Epithelial cell of prostate (primary cell): ENCODE measurements at places on chromosomes 1 and 21.
A peak's percentile ranks its signal among the peaks of the same experiment; 100 is the strongest.

DNA sequence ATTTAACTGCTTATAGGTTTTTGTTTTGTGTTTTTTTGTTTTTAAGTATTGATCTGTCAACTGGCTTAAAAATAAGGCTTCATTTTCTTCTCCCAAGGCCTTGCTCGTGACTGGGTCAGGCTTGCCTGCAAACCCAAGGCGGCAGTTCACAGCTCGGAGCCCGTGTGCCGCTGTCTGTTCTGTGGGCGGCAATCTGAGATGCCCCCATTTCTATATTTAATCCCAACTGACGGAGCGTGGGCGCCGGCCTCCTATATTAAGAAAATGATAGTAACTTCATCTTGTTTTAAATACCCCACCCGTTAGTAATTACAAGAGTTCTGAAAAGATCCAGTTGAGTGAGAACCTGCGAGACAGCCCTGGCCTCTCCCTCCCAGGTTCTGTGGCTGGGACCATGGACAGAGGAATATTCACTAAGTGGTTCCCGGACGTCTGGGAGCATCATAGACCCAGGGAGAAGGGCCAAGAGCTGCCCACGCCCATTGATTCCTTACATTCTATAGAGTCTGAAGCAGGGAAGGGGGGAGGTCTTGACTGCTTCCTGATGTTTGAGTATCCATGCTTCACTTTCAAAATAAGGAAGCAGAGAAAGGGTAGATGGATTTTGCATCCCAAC, 42.6 kb upstream of the GPR153 start:
- DNase-seq, result no peak

- no peak for DNase-seq
Observed at GRCh38 chr1:217861658-217862057, 230.5 kb downstream of the SPATA17 start.

DNA sequence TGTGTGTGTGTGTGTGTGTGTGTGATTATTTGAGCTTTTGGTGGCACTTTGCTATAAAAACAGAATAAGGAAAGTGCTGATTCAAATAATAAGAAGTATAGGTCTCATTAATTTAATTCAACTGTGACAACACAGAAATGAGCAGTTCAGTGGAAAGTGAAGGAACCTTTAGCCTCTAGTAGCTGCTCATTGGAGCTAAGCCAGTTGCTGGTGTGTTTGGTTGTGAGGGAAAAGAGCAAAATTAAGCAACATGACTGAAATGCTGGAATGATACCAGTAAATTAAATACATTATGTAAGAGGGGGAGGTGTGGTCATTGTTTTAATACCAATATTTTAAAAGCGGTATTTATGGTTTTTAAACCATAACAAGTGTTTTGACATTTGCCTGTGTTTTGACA, 55.2 kb downstream of the KIAA0040 start:
- no peak for DNase-seq

DNA sequence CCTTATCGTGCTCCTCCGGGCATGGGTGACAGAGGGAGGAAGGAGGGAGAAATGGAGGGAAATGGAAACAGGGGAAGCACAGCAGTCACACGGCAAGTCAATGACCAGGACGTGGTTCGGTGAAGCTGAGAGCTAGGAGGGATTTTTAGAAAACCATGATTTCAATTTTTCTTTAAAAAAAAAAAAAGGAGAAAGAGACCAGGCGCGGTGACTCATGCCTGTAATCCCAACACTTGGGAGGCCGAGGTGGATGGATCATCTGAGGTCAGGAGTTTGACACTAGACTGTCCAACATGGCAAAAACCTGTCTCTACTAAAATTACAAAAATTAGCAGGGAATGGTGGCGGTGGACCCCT, 776 bp upstream of the TNFRSF9 start:
- no peak for DNase-seq

GRCh38 chr1:201324821-201325677, 41.7 kb downstream of the PKP1 start:
- no peak for DNase-seq

- DNase-seq, result no peak
Observed at GRCh38 chr1:40245686-40246085, 2.1 kb upstream of the TMCO2 start.

DNA sequence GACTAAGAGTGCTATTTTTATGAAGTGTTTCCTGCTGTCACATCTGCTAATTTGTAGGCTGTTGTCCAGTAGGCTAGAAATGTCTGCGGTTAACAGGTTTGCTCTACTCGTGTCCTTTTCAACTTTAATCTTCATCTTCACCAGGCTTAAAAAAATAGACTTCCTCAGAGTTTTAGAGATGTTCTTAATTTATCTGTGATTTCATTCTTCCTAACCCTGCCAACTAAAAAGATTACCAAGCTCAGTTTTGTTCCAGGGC, 66.8 kb downstream of the SASS6 start:
- DNase-seq, result no peak

- no peak for DNase-seq
Observed at GRCh38 chr1:206723805-206724472, 39.2 kb downstream of the MAPKAPK2 start.

GRCh38 chr1:90534663-90535295, 182.3 kb downstream of the BARHL2 start:
- no peak for DNase-seq

DNA sequence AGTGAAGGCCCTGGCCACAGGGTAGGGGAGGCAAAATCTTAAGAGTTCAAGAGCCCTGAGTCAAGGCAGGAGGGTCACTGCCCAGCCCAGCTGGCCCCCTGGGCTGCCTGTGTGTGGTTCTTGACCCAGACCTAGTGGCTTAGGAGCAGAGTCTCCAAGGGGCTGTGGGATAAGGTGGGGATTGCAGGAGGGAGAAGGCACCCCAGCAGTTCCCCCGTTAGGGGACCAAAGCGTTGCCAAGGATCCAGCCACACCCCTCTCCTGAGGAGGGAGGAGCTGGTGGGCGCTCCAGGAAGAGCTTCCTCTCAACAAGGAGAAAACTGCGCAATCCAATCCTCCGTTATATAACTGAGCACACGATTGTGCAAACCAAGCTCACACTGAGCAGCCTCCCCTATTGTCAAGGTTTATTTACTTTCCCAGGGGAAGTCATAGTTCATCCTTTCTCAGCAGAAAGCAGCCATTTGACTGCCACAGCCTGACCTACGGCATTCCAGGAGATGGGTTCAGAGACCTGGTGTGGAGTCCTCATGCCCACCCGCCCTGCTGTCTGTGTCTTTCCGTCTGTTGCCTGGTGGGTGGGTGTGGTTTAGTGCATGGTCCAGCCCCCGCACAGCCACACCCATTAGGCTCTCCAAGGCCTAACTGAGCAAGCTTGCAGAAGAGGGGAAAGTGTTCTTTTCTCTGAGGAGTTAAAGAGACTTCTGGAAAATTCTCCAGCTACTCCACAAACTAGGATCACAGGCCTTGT, 3.5 kb downstream of the EPHX1 start:
- DNase-seq, result peak; percentile 8

DNA sequence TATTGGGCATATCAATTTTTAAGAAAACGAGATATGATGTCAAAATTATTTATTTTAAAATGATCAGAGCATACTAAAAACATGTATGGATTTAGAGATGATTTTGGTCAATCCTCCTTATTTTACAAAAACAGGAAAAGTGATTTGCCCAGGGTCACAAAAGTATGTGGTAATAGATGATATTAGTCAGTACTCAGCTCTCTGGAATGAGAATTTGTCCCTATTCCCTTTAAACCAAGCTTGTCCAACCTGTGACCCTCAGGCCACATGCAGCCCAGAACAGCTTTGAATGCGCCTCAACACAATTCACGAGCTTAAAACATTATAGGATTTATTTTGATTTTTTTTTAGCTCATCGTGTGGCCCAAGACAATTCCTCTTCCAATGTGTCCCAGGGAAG, 104.7 kb downstream of the AKT3 start:
- no peak for DNase-seq

DNA sequence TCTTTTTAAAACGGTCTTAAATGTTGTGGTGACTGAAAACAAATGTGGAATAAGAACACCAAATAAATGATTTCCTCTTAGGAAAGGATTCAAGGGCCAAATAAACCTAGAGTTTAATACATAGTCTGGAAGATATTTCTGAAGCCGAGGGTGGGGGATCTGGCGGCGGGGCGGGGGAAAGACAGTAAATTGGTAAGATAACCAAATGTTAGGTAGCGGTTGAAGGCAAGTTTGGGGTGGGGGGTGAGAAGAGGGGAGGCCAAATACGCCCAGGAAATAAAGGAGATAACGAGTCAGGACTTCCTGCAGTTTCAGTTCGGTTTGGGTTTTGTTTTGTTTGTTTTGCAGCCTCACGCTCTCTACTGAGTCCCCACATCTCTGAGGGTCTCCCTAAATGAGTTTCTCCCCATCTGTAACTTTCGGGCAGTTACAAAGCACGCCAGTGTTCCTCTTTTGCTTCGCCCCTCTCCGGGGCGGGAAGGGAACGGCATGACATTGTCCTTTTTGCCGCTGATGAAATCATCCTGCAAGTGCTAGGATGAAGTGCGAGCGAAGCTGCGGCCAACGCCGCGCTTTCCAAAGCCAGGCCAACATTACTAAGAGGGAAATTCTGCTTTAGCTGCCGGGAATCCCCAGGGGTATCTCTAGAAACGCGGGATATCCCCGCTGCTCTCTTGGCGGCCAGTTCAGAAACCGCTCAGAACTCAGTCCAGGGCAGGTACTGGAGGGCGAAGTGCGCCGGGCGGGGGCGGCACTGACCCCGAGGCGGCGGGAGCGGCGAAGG, 844 bp downstream of the NIBAN1 start:
- no peak for DNase-seq

DNA sequence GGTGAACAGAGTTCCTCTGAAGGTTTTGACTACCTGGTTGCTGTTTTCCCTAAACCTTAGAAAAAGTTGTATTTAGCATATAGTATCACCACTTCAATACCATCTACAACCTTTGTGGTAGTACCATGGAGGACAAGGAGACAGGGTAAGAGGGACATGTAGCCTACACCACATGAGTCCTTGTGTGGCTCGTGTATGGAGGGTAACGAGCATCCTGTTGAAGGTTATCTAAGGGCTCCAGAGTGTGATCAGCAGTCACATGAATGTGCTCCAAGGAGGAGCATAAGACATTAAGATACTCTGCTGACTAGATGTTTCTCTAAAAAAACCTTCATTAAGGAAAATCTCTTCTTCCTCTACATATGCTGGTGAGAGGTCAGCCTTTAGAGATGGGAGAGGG, 67.3 kb downstream of the VCAM1 start:
- DNase-seq, result no peak

DNA sequence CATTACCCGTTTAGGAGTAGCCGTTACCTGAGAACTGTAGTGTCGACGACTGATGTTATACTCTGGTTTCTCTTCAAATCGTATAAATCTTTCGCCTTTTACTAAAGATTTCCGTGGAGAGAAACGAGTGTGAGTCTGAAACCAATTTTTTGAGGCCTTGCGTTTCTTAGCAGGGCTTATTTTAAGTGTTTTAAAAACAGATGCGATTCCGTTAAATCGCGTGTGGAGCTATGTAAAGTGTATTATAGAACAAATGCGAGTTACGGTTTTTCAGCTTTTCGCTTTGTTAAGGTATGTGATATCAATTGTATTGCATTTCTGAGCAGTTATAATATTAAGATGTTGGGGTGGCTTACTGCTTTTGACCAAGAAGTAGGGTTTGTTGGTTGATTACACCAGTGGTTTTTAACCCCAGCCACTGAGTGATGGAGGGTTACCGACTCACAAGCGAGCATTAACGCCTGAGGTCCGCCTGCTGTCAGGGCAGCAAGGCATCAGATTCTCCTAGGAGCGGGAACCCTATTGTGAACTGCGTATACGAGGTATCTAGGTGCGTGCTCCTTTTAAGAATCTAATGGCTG, 18.0 kb downstream of the KIAA2013 start:
- peak; percentile 100 for DNase-seq

- no peak for DNase-seq
Observed at GRCh38 chr1:56418151-56418631, 161.2 kb downstream of the PLPP3 start.

DNA sequence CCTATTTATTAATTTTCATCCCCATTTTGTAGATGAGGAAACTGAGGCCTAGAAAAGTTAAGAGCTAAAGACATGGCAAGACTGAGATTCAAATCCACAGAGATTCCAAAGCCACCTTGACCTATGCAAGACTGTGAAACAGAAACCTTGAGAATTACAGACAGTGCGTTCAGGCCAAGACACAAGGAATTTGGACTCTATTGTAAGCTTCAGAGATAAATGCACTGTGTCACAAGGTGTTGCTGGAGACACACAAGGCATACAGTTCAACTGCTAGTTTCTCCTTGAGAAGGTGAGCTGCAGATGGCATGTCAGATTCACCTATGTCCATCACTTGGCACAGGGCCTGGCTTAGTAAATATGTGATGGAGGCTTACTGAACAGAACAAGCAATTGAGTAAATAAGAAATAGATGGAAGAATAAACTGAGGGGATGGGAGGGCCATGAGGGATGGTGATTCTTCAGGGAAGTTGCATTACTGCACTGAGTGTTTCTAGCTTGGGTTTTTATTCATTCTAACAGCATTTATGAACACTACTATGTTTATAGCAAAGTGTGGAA, 215.0 kb downstream of the DAB1 start:
- no peak for DNase-seq

DNA sequence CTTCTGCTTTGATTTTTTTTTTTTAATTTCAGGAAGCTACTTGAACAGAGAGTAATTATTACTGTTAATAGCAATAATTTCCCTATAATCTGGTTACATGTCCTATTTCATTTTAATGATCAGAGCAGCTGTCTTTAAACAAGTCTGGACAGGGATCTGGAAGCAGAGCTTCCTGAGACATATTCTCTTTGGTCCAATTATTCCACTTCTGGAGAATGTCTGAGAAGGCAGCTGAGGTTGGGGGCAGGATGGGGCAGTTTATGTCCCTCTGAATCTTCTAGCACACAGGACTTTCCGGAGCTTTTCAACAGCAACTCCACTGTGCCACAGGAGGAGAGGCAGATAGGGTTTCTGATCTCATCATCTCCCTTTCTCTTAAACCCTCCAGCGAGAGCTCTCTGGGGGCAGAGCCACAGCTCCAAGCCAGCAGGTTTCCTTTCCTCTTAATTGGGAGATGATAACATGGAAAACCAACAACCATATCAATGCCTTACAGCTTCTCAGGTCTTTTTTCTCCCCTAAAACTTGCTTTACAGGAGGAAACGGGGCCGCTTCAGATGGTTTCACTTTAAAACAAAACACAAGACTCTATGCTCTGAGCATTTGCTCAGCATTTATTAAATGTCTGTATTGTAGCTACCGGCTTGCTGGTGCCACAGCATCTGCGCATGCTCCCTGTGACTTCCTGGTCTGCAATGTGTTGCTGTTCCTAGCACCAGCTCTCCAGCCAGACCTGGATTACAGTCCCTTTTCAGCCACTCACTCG, 425.7 kb upstream of the USP24 start:
- DNase-seq, result no peak

GRCh38 chr21:36936361-36937135, 29.9 kb downstream of the HLCS start:
- no peak for DNase-seq

DNA sequence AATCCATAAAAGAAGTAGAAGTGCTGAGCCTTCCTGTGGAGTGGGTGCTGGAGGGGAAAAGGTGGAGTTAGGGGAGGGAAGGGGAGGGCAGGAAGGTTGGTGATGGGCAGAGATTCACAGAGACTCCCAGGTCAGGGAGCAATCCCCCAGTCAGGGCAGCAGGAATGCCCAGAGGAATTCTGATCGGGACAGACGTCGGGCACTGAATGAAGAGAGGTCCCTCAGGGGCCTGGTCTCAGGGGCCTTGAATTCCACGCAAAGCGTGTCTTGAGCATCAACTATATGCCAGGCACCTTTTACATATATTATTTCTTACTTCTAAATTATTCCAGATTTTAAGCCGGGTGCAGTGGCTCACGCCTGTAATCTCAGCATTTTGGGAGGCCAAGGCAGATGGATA, 7.2 kb upstream of the PADI1 start:
- no peak for DNase-seq
